ENCODE measurements at places on chromosomes 1 and 21.

- no peak for DNase-seq
These were observed 222.3 kb downstream of the TPR start for GRCh38 chr1:186152620-186153239.

DNA sequence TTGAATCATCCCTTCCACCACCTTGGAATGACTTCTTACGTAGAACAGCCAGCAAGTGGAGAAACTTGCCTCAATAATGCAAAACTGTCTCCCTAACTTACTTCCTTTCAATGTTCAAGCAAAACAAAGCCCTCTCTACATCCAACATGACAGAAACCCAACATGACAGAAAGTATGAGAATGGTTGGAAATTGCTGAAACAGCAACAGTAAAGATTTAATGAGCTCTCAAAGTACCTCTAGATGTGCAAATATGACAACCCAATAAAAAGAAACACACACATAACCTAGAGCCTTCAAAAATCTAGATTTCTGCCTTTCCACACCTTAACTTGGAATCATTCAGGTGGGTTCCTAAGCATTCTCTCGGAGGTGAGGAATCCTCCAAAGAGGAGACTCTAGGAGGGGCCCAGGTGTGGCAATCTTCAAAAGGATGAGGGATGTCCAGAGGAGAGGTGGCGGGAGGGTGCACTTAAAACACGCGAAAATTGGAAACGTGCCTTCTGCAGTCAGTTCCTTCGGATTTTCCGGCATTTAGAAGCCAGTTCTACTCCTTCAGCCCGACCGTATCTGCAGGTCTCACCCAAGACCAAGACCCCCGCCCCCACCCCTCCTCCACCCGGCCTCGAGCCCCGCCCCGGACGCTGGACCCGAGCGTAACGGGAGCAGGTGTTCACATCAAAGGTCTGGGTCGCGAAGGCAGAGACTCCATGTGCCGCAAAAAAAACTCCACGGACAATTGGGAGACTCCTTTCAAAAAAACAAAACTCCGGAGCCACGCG is 996 bp upstream of the MGST3 start:
- no peak for DNase-seq

DNA sequence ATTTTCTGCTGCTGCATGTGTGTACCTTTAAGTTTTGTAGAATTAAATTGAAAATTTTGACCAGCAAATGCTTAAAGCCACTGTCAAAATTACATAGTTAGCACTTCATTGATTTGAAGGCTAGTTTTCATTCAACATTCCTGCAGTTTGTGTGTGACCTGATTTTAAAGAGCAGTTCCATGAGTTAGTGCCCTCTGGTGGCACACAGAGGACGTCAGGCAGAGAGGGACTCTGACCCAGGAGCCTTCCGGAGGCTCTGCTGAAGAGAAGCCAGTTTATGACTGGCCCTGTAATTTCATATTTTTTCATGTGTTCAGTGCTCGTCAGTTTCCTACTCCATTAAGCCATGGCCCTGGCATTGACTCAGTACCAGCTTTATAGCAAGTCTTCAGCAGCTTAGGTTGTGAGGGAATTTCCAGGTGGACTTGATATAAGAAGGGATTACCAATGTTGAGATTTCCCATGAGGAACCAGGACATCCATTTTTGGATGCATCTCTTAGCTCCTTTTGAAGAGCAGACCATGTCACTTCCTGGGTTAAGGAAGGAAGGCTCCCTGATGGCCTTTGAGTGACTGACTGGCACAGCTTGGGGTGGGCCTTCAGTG is 104.7 kb downstream of the CAMTA1 start:
- no peak for DNase-seq

- no peak for DNase-seq
These were observed 228.2 kb upstream of the IRF2BP2 start for GRCh38 chr1:234838182-234838581.

- DNase-seq: no peak
These were observed 273.8 kb downstream of the FAM72C start for GRCh38 chr1:143698016-143698415.

- DNase-seq: no peak
These were observed 76.6 kb upstream of the VAV3 start for GRCh38 chr1:108041360-108042142.

DNA sequence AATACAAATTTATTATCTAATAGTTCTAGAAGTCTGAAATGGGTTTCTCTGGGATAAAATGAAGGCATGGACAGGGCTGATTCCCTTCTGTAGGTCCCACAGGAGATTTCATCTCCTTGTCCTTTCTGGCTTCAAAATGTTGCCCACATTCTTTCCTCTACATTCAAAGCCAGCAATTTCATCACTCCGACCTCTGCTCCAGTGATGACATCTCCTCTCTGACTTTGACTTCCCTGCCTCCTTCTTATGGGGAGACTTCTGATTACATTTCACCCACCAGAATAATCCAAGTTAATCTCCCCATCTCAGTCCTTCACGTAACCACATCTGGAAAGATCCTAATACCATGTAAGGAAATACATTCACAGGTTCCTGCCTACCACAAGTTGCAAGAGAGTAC is 358.0 kb upstream of the C1orf87 start:
- no peak for DNase-seq

- DNase-seq: no peak
These were observed 21.0 kb downstream of the SPRTN start for GRCh38 chr1:231359113-231359512.

GRCh38 chr1:158147401-158147800 is 33.3 kb upstream of the CD1D start:
- no peak for DNase-seq

DNA sequence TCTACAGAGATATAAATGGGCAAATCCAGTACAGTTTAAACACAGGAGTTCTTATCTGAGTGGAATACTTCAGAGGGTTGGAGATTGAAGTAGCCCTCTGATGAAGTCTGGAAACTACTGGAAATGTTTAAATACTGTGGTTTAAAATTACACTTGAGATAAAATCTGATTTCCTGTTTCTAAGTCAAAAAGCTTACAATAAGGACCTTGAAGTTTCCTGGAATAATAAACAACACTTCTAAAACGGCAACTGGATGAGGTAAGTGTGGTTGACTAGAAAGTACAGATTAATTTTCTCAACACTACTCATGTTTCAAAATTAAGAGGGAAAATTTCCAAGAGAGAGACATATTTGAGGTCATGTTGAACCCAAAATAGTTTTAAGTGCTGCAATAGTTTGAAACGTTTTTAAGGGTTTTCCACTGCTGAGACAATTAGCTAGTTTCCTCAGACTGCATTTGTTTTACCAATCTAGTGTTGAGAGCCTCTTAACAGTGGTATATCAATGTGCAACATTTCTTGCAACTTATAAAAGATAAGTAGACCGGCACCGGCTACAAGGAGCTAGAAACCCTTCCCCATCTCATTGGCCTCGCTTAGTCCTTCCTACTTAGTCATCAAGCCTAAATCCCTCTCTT is 27.4 kb downstream of the KCNA3 start:
- DNase-seq: no peak

All from T-helper 17 cell (primary cell).